ENCODE measurements at places on chromosomes 7 and 10.

DNA sequence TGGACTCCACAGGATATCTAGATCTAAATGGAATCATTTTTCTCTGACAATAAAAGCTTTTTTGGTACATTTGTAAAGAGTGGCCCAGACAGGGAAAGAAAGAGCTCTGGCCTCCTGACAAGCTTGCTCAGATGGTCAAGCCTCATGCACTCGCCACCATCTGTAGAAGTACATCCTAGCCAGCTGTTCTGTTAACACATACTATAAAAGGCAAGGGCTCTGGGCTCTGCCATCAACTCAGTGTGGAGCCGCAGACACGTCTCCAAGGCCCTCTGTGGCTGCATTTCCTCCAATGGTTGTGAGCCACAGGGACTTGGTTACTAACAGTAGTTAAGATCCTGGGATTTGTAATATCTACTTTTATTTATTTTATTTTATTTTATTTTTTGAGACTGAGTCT, 70.8 kb upstream of the KDM7A start:
- no peak for DNase-seq

GRCh38 chr10:43055991-43056567, 20.8 kb upstream of the RET start:
- no peak for DNase-seq

GRCh38 chr7:93751421-93751820, 139.1 kb downstream of the TFPI2 start:
- DNase-seq = no peak

GRCh38 chr10:71250842-71251241, 38.5 kb downstream of the UNC5B start:
- no peak for DNase-seq

GRCh38 chr7:131183611-131184119, 144.0 kb upstream of the MKLN1 start:
- no peak for DNase-seq

- DNase-seq = peak; percentile 8
Measured at GRCh38 chr7:95527033-95527775, 41.5 kb downstream of the ASB4 start.

- DNase-seq = no peak
Measured at GRCh38 chr7:69732203-69732602, 133.9 kb downstream of the AUTS2 start.

DNA sequence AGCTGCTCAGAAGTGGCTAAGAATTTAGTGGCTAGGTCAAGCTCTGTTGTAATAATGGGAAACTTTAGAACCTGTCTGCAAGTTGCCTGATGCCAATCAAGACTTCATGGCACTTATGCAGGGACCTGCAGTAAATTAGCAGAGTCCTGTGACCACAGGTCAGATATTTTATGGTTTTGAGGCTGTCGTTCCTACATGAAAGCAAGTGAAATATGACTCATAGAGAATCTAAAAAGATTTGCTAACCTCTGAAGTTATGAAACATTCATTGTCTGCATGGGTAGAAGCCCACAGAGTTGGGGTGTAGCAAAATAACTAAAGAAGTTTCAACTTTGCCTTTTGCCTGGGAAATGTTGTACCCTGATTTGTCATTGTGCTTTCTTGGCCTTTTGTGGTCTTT, 32.3 kb downstream of the SLC39A12 start:
- peak; percentile 40 for DNase-seq

- DNase-seq = no peak
Measured at GRCh38 chr7:82605247-82605864, 161.8 kb upstream of the CACNA2D1 start.

DNA sequence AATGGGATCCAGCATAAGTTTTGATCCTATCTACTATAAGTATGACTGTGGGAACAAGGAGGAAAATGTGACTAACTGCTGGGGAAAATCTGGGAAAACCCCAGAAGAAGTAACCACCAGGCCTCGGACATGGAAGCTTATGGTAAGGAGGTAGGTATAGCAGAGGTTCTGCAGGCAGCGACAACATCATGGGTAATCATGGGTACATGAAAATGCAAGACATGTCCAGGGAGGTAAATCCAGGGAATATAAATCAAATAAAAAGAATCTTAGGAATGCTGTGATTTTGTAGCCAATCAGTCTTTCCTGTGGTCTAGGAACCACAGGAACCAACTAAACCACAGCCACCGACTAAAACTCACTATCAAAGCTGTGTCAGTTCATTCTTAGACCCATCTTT, 168.3 kb upstream of the NPY start:
- DNase-seq = no peak

DNA sequence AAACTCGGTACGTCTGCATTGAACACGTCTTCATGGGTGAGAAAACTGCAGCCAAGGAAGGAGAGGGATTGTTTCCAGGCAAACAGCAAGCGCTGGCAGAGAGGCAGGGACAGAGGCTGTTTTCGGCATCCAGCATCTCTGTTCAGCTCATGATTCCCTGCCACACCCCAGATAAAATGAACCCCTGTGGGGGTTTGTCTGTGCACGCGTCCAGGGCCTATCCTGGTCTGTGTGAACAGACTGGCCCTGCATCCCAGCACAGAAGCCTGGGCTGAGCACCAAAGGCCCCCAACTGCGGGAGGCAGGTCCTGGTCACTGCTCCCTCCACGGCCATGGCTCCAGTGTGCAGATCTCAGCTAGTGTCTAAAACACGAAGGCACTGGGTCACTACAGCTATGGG, 83.3 kb upstream of the FAM20C start:
- no peak for DNase-seq

DNA sequence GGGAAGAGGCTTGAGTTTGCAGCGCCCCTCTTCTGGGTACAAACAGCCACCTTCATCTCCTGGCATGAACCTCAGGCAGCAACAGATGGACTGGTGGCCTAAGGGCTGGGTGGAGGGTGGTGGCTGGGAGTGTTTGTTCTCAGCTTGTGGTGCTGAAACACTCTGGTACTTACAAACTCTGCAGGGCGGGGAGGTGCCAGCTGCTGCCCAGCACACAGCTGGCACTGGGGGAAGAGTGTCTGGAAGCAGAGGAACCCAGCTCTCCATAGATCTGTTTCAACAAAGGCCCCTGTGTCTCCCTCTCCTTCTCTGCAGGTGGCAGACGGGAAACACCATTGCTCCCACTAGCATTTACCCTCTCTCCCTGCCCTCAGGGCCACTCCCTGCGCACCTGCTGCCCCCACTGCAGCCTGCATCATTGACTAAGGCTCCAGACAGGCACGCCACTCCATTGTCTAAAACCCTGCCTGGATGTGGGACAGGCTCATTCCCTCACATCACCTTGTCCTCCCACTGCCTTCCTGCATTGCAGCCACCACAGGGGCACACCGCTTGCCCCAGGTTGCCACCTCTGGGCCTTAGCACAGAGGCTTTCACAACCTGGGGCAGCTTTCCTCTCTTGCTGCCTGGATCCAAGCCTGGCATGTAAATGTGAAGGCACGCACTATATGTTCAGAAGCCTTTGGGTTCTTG, 6.5 kb downstream of the ARHGAP22 start:
- no peak for DNase-seq

DNA sequence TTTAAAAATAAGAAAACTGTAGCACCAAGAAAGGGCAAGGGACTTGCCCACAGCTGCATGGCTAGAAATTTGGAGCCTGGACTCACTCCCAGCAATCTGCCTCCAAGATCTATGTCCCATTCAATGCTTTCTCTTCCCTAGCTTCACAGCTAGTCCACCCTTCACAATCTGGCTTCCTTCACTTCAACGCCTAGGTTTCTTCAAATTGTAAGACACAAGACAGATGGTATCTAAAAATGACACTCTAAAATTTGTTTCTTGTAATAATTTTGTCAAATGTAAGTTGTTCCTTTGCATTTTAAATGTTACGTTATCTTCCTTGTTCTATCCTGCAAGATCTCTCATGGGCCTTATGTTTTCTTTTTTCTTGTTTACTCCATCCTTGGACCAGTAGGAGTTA, 48.6 kb downstream of the CTTNBP2 start:
- DNase-seq = no peak

- no peak for DNase-seq
Measured at GRCh38 chr10:104066945-104067344, 18.7 kb downstream of the COL17A1 start.

DNA sequence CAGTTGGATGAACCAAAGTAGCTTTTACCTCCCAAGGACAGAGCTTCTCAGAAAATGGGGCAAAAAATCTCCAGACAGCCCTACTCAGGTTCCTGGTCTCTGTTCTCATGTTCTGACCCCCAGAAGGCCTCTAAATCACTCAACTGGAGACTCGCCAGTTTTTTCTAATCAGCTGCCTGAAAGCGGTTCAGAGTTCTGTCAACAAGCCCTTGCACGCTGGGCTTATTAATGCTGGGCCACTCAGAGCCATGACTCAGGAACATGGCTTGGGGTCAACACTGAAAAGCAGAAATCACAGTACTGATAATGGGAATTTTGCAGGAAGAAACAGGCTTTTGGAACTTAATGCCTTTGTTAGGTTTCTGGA, 15.3 kb downstream of the ECHDC3 start:
- peak; percentile 69 for DNase-seq

GRCh38 chr10:103547391-103547946, 54.0 kb downstream of the NEURL1 start:
- no peak for DNase-seq

GRCh38 chr10:30068492-30069223, 9.3 kb upstream of the JCAD start:
- no peak for DNase-seq

DNA sequence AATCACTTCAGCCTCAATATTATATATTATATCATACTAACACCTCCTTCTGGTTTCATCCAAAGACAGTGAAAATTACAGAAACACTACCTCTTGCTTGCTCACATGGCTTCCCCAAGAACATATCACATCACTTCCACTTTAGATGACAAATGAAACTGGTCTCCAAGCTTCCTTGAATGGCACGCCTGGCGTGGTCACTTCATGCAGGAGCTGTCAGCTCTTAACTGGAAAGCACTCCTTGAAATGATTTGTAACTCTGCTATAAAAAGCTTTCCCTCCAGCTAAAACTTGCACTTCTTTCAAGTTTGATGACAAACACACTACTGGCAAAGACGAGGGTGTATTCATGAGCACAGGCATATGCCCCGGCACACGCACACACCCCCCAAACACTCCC, 84.1 kb upstream of the INHBA start:
- DNase-seq = no peak

DNA sequence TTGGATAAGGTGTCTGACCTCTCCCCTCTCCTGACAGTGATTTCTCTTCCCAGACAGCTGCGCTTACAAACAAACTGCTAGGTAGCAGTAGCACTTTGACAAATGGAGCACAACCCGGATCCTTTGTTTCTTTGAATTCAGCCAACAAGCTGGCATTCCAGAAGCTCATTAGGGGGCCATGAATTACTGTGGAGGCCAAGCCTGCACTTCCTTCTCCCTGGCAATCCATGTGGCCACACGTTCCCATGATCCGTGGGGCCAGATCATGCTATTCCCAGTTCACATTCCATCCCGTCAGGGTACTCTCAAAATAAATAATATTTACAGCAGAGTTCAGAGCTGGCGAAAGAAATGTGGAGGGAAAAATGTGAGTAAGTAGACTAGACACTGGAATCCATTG, 172.4 kb downstream of the PRPF18 start:
- DNase-seq = no peak

DNA sequence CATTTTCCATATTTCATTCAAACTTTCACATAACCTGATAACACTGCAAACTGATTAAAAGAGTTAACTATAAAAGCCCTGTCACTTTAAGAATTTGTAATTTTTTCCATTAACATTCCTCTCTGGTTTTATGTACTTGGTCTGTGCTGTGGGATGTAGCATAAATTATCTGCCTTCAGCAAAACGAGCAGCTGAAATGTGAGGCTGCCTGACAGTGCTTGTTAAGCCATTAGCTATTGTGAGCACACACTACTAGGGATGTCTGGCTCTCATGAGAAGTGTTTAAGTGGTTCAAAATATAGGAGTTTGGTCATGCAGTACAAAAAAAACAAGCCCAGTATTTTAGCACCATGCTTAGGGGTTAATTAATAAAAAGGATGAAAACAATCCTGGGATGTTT, 63.0 kb downstream of the HOXA1 start:
- DNase-seq = peak; percentile 8

DNA sequence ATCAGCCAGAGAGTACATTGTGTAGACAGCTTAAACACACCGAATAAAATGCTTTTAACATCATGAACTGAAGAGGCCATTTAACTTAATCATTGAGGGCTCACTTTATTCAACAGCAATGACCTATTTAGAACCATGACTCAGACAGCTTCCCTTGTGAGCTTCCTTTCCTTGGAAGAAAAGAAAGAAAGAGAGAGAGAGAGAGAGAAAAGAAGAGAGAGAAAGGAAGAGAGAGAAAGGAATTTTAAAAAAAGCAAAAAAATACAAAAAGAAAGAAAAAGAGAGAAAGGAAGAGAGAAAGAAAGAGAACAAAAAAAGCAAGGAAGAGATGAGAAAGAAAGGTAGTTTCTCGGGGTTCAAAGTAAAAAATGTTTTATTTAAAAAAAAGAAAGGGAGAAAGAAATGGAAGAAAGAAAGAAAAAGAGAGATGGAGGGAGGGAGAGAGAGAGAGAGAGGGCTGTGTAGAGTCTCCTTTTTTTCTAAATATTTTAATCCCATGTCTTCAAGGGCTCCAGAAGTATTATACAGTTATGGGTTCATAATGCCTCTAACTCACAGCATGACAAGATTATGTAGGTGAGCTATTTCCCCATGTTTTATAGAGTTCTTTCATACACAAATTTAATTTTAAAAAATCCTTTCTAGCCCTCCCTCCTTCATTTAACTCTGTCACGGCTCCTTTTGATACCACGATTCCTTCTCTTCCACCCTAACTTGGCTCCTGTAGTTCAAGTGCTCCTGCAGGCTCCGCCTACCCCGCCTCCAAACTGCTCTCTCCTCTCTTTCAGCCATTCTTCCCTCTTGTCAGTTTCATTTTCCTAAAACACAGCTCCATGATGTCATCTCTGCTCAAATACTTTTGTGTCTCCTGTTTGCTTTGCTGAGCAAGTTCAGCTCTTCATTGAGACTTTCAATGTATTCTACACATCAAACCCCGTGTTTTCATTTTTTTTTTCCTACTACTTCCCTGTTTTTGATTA, 85.5 kb downstream of the PRTFDC1 start:
- peak; percentile 21 for DNase-seq

GRCh38 chr10:75400771-75401568, 594 bp downstream of the ZNF503 start:
- DNase-seq = no peak

GRCh38 chr10:47164126-47164799, 135.7 kb upstream of the GDF10 start:
- peak; percentile 70 for DNase-seq

- no peak for DNase-seq
Measured at GRCh38 chr10:73338801-73339368, 19.8 kb downstream of the CFAP70 start.

GRCh38 chr10:31707093-31708039, 221.3 kb downstream of the ARHGAP12 start:
- DNase-seq = peak; percentile 39

DNA sequence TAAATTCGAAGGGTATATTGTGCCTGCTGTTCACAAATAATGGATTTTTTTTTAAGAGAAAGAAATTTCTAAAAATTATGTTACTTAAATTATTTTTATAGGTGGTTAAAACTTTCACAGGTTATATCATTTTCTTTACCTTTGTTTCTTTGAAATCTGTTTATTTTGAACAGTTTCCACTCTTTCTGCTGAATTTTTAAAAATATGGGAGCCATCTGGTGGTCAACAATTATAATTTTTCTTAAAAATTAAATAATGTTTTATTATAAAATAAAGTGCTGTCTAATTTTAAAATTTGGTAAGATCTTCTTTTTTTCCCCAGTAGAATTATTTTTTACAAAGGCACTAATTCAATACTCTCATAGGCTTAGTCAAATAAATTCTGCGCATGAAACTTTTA, 263.9 kb downstream of the ETV1 start:
- DNase-seq = no peak
